ENCODE measurements at places on chromosomes 13 and 19.
A peak's percentile ranks its signal among the peaks of the same experiment; 100 is the strongest.

DNA sequence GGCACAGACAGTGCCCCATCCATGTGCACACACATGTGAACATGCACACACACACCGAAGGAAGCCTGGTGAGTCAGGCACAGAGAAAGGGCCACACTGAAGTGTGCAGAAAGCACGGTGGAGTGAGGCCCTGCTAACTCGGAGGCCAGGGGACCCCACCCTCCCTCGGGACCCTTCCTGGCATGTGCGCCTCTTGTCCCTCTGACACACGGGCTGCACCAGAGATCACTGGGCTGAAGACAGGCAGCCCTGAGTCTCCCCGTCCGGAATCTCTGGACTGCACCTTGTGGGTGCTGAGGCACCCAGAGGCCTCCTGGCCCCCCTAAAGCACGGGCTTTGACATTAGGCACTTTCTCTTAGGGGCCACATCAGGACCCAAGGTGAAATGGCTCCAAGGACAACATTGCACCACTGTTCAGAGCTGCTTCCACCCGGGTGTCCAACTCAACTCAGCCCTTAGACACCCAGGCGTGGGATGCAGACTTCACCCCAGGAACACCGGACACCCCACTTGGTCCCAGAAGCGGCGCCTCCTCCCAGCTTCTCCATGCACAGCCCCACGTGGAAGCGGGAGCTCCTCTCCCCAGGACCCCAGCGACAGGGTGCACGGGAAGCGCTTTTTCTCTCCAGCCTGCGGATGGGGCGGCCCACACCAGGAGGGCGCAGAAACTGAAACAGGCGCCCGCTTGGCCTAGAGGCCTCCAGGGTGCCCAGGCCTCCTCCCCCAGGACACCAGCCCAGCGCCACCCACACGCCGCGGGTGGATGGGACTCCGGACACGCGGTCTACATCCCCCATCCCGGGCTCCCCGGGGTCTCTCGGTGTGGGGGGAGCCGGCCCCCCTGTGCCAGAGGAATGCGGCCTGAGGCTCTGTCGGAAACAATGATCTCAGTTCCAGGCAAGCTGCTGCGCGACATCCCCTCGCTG lies 90.2 kb downstream of the SPACA7 start:
- DNase-seq, result no peak

GRCh38 chr13:105965910-105966309 lies 569.6 kb downstream of the EFNB2 start:
- no peak for DNase-seq

- no peak for DNase-seq
These were observed 723.8 kb downstream of the UQCRFS1 start for GRCh38 chr19:28489126-28489660.

DNA sequence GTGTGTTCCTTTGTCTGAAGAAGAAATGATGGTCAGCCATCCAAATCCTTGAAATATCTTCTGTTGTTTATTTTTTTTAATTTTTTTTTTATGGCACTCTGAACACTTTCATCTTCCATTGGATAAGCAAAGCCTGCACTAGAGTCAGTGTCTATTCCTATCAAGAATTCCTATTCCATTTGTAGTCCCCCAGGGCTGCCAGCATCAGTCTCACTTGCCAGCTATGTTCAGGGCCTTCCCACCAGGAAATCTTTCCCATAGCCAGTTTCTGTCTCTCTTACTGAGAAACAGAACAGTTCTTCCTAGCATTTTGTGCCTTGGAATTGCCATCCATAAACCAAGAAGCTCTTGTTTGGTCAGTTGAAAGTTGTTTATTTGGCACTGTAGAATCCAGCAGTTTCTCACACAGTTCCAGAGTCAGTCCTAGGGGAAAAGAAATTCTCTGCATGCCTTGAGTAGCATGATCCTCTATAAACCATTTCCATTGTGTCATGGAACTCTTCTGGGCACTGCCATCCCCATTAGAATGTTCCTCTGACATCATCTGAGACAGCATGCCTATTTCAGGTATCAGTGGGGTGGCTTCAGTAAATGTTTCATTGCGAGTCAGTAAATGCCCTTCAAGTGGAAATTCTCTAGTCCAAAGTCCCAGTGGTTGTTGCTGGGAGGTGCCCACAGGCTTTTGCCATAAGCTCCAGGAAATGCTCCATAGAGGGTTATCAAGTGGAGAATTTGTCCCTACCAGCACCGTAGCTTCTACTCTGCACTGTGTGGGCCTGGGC lies 18.7 kb upstream of the SPRYD7 start:
- no peak for DNase-seq

- DNase-seq, result no peak
These were observed 782 bp upstream of the CA11 start for GRCh38 chr19:48646722-48647216.

- DNase-seq, result no peak
These were observed 6.1 kb downstream of the FLT3 start for GRCh38 chr13:28094306-28094705.

DNA sequence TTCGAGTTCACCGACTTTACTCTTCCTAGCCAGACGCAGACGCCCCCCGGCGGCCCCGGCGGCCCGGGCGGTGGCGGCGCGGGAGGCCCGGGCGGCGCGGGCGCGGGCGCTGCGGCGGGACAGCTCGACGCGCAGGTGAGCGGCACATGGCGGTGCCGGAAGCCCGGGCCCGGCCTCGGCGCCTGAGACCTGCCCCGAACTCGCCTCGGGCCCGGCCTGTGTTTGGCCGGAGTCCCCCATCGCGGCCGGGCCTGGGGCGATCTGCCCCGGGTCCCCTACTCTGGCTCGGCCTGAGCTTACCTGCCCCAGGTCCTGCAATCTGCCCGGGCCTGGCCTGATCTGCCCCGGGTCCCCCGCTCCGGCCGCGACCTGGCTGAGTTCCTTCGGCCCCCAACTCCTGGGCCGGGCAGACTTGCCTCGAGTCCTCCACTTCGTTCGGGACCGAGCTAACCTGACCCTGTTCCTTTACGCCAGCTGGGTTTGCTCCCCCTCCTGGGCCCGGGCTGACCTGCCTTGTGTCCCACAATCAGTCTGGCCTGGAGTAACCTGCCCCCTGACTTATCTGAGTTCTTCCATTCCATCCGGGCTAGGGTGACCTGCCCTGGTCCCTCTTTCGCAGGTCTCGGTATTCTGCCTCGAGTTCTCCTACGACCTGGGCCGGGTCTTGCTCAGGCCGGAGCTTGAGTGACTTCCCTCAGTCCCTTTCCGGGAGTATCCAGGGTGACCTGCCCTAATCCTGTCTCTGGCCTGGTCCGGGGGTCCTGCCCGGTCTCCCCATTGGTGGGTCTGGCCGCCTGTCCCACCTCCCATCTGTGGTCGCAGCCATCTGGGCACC lies 764 bp downstream of the UPF1 start:
- DNase-seq, result no peak

DNA sequence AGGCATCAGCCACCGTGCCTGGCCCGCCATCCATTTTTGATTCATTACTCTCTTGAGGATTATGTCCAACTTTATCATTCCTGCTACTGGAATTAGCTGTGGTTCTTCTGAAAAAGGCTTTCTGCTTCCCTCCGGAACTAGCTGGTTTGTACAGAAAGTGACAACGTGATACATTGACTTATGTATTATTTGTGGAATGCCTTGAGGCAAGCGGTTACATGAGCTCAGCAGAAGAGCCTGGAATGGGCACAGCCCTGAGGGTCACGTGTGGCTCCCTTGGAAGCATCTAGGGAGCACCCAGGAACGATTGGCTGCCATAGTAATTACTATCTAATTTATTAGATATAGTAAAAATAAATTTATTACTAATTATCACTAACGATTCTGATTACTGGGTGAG lies 14.4 kb upstream of the RETN start:
- no peak for DNase-seq

- DNase-seq, result peak; percentile 62
These were observed at the start of gene AKT2 for GRCh38 chr19:40284501-40285352. AKT2 (minus strand) TSS chr19:40285345; CDS start chr19:40265267, 20,078 bp downstream.

- no peak for DNase-seq
These were observed 11.5 kb downstream of the FZR1 start for GRCh38 chr19:3517638-3518037.
